Left renal pelvis (tissue), 4 donors: ENCODE measurements at places on chromosomes 7 and 10. TPM values are rescaled to one million over a fixed set of nuclear protein-coding genes. Genes with fewer than 3 reads are reported as not detected.

GRCh38 chr7:23220690-23221305, 25.8 kb upstream of the GPNMB start:
- no peak for DNase-seq

GRCh38 chr7:91345449-91345848, 81.2 kb downstream of the FZD1 start:
- no peak for DNase-seq

GRCh38 chr7:100951888-100952560, 2.7 kb downstream of the MUC3A start:
- no peak for DNase-seq

DNA sequence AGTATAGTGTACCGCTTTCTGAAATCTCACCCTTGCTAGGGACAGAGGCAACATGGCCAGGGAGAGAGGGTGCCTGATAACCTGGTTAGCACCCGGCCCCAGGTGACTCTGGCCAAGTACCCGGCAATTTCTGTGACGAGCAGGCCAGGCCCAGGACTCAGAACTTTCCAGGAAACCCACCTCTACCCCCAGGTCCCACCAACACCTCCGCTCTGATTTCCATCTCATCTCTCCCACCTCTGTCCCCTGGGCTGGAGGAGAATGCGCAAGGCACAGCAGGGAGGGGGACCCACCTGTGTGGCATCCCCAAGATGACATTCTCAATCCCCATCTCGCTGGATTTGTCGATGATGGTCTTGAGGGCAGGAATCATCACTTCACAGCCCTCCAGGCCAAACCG, 11.6 kb downstream of the OGDHL start:
- DNase-seq: no peak

DNA sequence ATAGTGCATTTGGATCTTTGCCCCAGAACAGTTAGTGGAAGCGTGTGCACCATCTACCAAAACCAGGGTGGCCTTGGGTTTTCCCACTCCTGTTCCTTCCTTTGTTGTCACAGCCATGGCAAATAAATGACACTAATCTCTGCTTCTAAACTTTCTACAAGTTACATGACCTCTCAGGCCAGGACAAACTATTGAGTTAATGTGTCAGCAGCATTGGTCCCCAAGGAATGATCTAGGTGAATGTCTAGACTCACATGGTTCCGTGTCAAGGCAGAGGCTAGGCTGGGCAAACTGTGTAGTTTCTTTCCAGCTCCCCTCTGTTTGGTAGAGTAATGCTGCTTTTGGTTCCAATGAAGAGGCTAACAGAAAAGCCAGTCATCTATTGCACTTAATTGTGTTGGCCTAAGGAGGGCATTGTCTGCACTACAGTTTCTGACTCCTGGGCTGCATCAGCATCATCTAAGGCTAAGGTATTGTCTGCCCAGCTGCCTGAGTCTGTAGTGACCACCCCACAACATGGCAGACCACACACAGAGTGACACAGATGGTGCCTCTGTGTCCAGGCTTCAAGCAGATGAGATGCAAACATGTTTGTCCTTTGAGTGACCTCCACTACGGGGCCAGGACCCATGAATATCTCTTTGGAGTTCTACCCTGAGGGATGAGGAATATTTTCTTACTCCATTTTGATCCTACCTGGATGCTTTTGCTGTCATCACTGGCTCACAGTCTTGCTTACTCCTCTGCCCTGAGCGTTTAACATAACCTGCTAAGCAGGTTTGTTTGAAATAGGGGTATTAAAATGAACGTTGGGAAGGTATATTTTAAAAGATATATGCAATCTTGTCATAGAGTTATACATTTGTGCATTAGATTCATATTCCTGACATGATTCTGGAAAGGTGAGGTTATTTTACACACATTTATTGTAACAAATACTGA, 1.7 kb downstream of the CYP3A4 start:
- no peak for DNase-seq

DNA sequence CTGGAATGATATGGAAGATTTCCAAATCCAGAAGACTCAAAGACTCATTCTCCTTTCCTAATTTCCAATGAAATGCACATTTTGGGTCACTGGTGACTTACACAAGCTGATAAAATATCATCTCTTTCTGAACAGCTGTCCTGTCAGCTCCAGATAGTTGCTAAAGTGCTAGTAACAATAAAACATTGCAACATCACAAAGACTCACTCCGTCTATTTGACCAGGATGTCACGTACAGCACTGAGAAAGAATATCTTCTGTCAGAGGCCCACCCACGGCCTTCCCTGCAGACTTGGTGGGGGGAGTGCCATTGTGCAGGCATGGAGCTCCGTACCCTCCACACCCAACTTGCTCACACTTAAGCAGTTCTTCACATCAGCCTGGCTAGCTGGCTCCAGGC, 78.9 kb upstream of the EGR2 start:
- no peak for DNase-seq

The PNLIP gene
- polyA plus RNA-seq: not detected

The CRHR2 gene
- 0.12 TPM for polyA plus RNA-seq

The GBX1 gene
- polyA plus RNA-seq: not detected

- no peak for DNase-seq
These were observed 56.9 kb downstream of the IFIT5 start for GRCh38 chr10:89471110-89471809.

DNA sequence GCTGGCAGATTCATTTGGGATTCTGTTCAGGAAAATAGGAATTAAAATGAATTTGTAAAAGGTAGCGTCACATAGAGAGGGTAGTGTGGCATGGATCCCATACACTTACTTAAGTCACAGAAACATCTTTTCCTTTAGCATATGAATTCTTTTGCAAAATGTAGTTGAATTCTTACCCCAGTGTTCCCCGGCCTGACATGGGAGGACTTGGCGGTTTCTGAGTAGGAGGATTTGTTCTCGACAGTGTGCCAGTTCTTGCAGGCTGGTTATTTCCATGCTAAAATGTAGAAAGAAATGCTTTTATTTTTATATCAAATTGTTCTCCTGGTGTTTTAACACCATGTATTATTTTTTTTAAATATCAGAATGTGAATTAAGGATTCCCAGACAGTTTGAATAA, 72.6 kb downstream of the PDSS1 start:
- no peak for DNase-seq

The TMEM225B gene
- polyA plus RNA-seq: 2.4 TPM

DNA sequence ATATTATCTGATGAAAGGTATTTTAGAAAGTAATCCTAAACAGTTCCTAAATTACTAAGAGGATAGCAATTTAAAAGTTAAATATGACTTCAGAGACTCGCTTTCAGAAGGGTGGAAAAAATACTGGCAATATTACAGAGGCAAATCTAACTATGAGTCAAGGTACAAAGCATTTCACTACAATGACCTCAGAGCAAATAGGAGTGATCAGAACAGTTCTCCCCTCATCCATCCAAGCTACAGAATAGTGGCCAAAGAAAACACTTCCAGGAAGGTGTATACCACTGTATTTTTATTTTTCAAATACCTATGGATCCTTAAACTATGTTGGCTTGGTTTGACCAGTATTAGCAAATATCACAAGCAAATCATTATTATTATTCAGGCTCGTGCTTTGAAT, 112.8 kb upstream of the ODAD2 start:
- DNase-seq: no peak

GRCh38 chr7:83476511-83477050, 172.4 kb downstream of the SEMA3E start:
- no peak for DNase-seq
